ENCODE measurements at places on chromosomes 1 and 21.

DNA sequence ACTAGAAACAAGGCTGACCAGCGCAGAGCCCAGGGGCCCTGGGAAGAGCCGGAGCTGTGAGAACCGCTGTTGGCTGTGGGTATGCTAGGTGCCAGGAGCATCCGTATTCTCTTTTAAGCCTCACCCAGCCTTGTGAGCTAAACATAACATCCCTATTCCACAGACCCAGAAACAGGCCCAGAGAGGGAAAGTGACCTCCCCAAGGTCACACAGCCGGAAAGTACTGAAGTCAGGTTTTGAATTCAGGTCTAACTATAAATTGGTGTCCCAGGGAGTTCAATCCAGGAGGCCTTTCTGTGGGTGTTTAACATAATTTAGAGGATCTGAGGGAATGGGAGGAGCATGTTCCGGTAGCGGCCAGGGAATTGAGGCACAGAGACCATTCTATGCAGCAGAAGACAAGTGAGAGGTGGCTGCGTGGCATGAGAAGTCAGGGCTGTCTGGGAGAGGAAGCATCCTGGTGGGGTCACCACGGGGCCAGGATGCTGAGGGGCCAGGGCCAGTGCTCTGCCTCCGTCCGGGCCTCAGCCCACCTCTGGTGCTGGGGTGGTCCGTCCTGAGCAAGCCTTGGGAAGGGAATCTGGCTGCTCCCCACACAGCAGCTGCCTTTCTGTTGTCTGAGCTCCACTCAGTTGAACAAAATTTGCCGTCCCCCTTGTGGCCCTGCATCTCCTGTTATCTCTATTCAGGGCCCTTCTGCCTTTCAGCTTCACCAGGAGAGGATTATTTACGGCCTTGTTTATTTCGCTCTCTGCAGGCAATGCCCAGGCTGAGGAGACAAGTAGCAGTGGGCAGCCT lies 338.8 kb upstream of the VAMP3 start:
- no peak for DNase-seq

DNA sequence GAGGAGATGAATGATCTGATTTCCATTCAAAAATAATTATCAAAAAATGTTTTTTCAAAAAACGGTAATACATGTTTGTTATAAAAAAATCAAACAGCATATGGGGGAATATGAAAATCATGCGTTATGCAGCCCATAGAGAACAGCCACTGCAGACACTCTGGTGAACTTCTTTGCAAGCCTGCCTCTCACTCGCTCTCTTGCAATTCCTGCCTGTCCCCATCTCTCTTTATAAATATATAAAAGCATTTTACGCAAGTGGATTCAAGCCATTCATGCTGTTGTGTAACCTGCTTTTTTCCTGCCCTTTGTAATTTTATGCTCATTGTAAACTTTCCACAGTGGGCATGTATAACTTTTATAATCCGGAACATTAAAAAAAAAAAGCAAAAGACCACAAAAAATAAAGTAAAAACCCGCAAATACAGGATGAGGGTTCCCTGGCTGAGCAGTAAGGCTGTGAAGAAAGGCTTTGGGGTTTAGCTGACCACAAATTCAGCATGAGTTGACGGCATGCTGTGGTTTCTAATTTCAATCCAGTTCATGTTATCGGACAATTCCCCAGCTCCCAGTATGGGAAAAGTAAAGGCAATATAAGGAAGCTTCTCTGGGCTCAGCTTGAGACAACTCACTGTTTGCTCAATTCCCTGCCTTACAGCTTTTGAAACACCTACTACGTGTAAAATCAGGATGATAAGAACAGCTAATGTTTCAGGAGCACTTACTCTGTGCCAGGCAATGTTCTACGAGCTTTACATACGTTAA lies 52.8 kb upstream of the ZBTB40 start:
- DNase-seq, result no peak

DNA sequence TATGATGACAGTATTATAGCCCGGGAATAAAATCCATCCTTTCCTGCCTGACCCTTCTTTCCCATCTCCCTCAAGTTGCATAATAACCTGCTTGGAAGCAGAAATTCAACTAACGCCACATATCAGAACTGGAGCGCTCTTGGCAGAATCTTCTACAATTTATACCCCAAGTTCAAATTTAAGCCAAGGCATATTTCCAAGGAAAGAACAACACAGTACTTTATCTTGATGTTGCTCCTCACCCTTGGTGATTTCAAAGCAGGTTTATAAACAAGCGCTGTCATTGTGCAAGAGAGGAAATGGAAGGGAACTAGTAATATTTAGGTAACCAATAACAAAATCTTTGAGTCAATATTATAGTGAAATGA lies 38.0 kb upstream of the PTGFRN start:
- no peak for DNase-seq

GRCh38 chr1:108054396-108054795 lies 89.4 kb upstream of the VAV3 start:
- DNase-seq, result no peak

GRCh38 chr21:41557884-41558283 lies 49.9 kb upstream of the TMPRSS2 start:
- DNase-seq, result no peak

GRCh38 chr21:41766883-41767605 lies at the start of gene RIPK4:
Gene RIPK4 (minus strand): TSS chr21:41767052. CDS start chr21:41767041, 11 bp downstream.
- peak; percentile 47 for DNase-seq

GRCh38 chr21:36630485-36631206 lies 68.3 kb upstream of the SIM2 start:
- peak; percentile 49 for DNase-seq

- no peak for DNase-seq
Measured at GRCh38 chr1:244089561-244089960, 38.5 kb downstream of the ZBTB18 start.
